Stimulated activated naive CD4-positive, alpha-beta T cell (primary cell): ENCODE measurements at places on chromosomes 12 and 14.

- DNase-seq = no peak
Measured at GRCh38 chr14:93033084-93033982, 82.4 kb downstream of the ITPK1 start.

DNA sequence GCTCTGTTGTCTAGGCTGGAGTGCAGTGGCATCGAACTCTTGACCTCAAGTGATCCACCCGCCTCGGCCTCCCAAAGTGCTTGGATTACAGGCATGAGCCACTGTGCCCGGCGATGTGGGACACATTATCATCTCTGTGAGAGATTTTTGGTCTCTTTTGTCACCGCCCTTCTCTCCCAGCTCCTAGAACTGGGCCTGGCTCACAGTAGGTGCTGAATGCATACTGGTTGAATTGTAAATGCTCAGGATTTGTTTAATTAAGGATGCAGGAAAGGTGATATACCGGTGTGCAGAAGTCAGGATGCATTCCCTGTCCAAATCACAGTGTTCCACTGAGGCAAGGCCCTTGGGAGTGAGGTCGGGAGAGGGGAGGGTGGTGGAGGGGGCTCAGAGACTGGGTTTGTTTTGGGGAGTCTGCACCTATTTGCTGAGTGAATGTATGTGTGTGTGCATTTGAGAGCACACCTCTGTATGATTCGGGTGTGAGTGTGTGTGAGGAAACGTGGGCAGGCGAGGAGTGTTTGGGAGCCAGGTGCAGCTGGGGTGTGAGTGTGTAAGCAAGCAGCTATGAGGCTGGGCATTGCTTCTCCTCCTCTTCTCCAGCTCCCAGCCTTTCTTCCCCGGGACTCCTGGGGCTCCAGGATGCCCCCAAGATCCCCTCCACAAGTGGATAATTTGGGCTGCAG lies 1.0 kb upstream of the KRT18 start:
- DNase-seq = no peak

DNA sequence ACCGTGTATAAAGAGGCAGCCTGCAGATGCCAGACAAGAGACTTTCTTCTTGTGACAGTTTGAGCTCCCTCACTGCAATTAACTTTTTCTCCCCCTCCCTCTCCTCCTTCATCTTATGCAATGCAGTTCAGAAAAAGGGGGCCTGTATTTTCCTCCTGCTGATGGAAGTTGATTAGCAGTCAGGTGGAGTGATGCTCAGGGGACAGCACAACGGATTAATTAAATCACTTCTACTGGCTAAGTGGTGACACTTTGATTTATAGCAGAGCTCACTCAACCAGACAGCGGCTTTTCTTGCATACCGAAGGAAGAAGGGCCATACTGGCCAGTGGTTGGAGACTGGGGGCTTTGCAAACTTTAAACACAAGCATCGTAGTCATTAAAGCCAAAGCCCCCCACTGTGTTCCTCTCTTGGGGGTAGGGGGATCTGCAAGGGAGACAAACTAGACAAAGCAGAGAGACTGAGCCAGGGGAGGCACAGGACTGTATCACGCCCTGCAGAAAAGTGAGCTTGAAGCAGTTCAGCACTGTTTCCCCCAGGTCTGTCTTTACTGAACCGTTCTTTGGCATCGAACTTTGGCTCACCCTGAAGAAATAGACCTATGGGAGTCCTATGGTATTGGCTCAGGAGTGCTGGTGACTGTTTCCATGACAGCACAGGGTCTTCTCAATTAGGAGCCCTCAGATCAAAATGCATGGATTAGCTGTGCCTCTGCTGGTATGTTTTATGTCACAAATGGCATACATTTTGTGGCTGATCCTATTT lies 47.7 kb downstream of the SPRING1 start:
- DNase-seq = no peak

DNA sequence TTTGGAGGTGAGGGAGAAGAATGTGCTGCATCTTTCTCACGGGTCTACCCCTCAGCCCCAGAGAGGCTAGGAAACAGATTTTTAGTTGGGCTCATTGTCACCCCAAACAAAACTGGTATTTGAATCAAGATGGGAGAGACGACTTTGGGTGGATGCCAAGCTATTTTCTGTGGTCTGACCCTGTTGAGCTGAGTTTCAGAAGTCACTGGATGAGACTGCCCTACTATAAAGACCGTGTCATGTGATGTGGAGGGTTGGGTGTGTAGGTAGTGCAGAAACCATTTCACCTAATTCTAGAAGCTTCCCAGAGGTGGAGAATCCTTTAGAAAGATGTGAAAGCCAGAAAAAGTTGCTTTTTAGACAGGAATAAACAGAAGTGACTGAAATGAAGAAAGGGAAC lies 60.2 kb downstream of the IFT43 start:
- DNase-seq = no peak

GRCh38 chr14:74155749-74156148 lies 71.0 kb downstream of the LIN52 start:
- no peak for DNase-seq

- DNase-seq = no peak
Measured at GRCh38 chr14:104436047-104436591, 143.4 kb upstream of the C14orf180 start.

GRCh38 chr14:34362641-34363251 lies 99.3 kb downstream of the SPTSSA start:
- no peak for DNase-seq

DNA sequence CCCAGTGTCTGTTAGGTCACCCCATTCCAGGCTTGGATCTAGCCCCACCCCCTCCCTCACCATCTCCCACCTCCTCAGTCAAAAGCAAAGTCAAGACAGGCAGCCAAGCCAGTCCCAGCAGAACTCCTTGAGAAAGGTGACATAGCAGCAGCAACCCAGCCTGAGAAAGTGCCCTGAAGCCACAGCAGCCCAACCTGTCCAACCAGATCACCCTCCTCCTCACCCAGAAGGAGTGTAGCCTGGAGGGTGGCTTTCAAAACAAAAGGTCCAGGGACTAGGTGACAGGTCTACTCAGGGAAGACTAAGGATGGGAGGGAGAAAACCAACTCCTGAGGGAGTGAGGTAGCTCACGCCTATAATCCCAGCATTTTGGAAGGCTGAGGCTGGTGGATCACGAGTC lies 5.2 kb downstream of the RAB15 start:
- DNase-seq = no peak

DNA sequence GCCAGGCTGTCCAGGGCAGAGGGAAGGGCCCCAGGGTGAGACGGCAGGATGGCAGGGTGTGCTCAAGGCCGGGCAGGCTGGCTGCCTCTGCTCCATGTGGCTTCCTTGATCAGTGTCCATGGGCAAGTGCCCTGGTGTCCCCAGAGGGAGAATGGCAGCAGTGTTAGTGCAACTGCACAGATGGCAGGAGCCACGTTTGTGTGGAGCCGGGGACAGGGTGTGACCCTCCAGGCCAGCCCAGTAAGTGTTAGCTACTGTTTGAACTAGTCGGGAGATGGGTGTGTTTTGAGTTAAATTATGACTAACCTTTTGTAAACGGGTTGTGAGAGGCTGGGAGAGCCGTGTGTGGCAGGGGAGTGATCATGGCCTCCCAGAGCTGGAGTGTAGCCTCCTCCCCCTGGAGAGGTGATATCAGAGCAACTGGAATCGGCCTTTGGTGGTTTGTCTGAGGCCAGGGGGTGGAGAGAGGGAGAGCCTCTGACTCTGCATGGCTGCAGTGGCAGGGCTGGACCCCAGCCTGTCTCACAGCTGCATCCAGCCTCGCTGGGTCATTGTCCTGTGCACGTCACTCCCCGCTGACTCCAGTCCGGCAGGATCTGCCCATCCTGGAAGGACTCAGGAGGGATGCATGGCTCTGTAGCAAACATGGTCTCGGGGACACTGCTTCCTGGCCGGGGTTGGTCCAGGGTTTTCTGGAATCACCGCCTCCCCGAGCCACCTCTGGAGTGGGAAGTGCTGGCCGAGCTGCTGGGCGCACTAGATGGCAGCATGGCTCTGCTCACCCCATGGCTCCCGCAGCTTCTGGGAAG lies 27.8 kb downstream of the AACS start:
- DNase-seq = no peak

DNA sequence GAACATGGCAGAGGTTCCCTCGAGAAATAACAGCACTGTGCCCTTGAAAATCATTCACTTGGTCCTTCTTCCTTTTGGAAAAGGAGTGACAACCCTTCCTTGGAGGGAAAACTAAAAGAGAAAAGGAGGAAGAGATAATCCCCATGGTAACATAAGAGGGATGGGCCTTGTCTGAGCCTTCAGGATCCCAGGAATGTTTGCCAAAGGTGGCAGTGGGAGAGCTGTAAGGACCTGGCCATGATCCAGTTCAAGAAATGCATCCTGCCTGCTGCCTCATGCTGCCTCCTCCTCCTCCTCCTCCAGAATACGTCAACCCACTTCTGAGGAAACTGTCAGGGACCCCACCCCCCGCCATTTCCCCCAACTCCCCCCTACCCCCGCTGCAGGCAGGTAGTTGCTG lies 118.8 kb downstream of the KCNK10 start:
- DNase-seq = no peak

- DNase-seq = no peak
Measured at GRCh38 chr14:81342850-81343580, 57.1 kb downstream of the STON2 start.
